Mononuclear cell (primary cell): ENCODE measurements at places on chromosomes 1 and 21. TPM values are rescaled to one million over a fixed set of nuclear protein-coding genes. Genes with fewer than 3 reads are reported as not detected.

The COG2 gene
- total RNA-seq = 18.9 TPM

The CDC42SE1 gene
- 250 TPM for total RNA-seq

The MEF2D gene
- total RNA-seq = 52.7 TPM

The ALPL gene
- 0.21 TPM for total RNA-seq

The FRRS1 gene
- 2.1 TPM for total RNA-seq

The NKAIN1 gene
- total RNA-seq = under 0.01 TPM

The C1QTNF12 gene
- total RNA-seq = 1.6 TPM

The FABP3 gene
- not detected for total RNA-seq

The DIP2A gene
- total RNA-seq = 43.9 TPM

The ZBTB48 gene
- total RNA-seq = 13.1 TPM

The SLC66A1 gene
- total RNA-seq = 2.5 TPM

The RHCE gene
- not detected for total RNA-seq

The MARK1 gene
- under 0.01 TPM for total RNA-seq

The FHAD1 gene
- 0.10 TPM for total RNA-seq

The PKNOX1 gene
- total RNA-seq = 4.8 TPM

The F13B gene
- not detected for total RNA-seq

The RIMKLA gene
- 0.10 TPM for total RNA-seq
